ENCODE measurements at places on chromosomes 6 and 20. TPM values are rescaled to one million over a fixed set of nuclear protein-coding genes. Genes with fewer than 3 reads are reported as not detected.

TCFL5 gene
- total RNA-seq = 7.0 TPM

PACSIN1 gene
- 3.5 TPM for total RNA-seq

DNA sequence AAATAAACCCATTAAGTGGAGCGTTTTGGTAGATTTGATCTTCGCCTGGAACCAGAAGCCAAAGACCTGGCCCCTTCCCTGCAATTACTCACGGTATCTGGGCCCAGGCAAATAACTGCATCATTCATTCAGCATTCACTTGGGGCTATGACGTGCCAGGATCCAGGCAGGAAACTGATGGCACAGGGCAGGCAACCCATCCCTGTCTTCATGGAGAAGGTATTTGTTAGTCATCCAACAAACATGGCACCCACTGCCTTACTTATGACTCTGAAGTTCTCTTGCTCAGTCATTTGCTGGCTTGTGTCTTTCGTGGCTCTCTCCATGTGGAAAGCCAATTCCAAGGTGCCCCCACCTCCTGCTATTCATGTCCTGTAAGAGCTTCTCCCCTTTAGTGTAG is 232.4 kb downstream of the BMP7 start:
- no peaks in the 10 kb centered on the region for H3K36me3 ChIP-seq
- DNase-seq = no peak
- H3K27me3 ChIP-seq = no peaks in the 10 kb centered on the region
- H3K4me3 ChIP-seq = no peak overlapping the region
- no peaks in the 10 kb centered on the region for H3K4me1 ChIP-seq

- H3K36me3 ChIP-seq = no peaks in the 10 kb centered on the region
- H3K27me3 ChIP-seq = peaks cover 11% of the 10 kb centered on the region
- H3K4me3 ChIP-seq = no peak overlapping the region
- no peaks in the 10 kb centered on the region for H3K4me1 ChIP-seq
- H3K27ac ChIP-seq = no peak overlapping the region
- DNase-seq = no peak
Observed at GRCh38 chr6:12923644-12924235, 207.2 kb downstream of the PHACTR1 start.

TRIM31 gene
- not detected for total RNA-seq

CASS4 gene
- 14.3 TPM for total RNA-seq

GRCh38 chr6:131258816-131259476 is 123.7 kb downstream of the AKAP7 start:
- no peaks in the 10 kb centered on the region for H3K27me3 ChIP-seq
- H3K27ac ChIP-seq = no peak overlapping the region
- no peak overlapping the region for H3K4me3 ChIP-seq
- H3K4me1 ChIP-seq = peaks cover 11% of the 10 kb centered on the region
- H3K36me3 ChIP-seq = no peaks in the 10 kb centered on the region
- no peak for DNase-seq

SPATS1 gene
- total RNA-seq = not detected

DNA sequence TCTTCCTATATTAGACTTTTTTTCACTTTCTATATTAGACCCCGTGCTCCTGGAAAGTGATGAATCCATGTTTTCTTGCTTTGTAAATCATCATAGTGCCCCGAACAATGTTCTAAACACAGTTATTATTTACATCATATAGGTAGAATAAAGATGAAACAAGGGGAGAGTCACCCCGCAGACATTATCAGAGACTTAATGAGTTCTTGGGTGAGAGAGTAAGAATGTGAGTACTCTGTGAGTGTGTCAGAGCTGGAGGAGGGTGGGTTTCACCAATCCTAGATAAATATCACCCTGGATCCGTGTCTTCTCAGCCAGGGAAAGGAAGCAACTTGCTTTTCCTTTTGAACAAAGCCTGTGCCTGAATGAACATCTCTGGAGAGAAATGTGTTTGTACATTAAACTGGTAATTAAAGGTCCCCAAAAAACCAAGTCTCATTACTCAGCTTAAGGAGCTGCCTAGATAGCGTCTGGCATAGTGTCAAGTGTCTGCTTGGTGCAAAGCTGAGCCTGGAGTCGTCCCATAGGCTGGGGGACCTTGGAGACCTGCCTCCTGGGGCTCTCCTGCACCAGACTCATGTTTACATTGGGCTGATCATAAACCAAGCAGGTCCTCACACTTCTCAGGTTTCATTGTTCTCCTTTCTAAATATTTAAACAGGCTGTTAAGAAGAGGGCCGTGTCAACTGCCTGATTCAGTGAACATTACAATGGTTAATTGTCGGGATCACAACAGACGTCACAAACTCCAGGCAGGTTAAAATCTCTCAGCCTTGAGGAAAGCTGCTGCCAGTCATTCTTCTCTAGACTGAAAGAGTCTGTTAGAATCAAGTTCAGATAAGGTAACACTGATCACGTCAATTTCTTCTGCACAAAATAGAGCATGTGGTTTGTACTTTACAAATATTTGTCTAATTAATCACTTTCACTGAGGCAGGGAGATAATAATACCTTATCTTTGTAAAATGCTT is 179.7 kb upstream of the MYLIP start:
- H3K27me3 ChIP-seq = no peaks in the 10 kb centered on the region
- H3K27ac ChIP-seq = no peak overlapping the region
- no peaks in the 10 kb centered on the region for H3K36me3 ChIP-seq
- DNase-seq = no peak

Data from naive thymus-derived CD4-positive, alpha-beta T cell (primary cell).